ENCODE measurements at places on chromosomes 5 and 9. TPM values are rescaled to one million over a fixed set of nuclear protein-coding genes. Genes with fewer than 3 reads are reported as not detected.

DNA sequence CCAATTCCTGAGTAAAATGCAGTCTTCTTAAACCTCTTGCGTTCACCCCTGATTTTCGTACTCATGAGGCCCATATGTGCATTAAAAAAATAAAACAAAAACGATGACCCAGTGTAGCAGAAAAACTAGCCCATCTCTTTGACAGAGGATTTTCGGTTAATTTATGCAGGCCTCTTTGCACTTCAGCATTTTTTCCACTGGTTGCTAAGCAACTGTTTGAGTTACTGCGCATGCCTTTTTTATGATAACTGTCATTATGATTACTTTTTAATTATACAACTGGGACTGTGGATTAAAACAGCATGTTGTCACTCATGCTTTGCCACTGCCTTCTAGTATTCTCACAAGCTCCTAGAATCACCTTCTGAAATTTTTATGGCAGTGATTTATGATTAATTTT lies 165.0 kb downstream of the SMARCA2 start:
- no peak for DNase-seq

SLC12A7 gene
- total RNA-seq = 31.5 TPM

LHX6 gene
- total RNA-seq = not detected

GRCh38 chr5:180138976-180139730 lies 67.6 kb upstream of the RNF130 start:
- no peak for DNase-seq

DPM2 gene
- total RNA-seq = 54.2 TPM

DNA sequence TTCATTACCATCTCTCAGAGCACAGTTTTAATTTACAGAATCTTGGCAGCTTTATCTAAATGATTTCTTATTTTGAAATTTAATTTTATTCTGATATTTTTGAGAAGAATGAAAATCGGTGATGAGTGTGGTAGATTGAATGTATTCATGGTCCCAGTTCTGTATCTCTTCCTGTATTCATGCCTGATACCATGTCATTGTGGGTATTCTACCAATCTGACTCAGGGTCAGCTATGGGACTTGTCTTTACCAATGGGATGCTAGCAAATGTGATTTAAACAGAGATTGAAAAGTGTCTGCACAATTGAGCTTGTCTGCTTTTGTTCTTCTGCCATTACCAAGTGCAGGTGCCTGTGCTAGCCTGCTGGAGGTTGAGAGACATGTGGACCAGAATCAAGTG lies 17.8 kb upstream of the ZNF618 start:
- no peak for DNase-seq

DNA sequence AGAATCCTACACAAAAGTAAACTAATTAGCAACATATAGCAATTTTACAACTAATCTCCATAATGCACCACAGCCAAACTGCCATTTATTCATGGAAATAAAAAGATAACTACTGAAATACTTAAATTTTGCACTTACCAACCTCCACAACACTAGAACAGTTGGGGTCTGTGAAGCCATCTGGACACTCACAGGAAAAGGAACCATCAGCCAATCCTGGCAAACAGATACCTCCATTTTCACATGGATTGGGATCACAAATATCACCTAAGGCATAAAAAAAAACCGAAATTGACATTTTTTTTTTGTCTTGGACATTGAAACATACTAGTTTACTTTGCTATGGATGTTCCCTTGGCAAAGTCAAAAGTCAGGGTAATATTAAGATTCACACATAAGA lies 130.7 kb downstream of the EDIL3 start:
- DNase-seq = no peak

- no peak for DNase-seq
These were observed 177.4 kb downstream of the SAXO1 start for GRCh38 chr9:18855656-18856055.

DNA sequence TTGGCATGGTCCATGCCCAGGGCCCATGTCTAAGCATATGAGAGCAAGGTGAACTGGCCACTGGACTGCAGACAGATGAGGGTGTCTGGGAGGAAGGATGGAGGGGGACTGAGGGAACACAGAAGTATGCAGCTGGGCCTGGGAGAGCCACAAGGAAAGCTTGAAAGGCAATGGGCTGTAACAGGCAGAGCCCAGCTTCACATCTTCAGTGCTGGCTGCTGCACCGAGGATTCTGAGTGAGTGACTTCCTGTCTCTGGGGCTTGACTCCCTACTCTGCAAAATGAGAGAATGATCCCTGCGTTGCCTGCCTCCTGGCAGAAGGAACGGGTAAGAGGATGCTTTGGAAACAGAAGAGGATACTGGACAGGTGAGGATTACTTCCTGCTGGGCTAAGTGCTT lies 29.0 kb downstream of the COL15A1 start:
- no peak for DNase-seq

DNA sequence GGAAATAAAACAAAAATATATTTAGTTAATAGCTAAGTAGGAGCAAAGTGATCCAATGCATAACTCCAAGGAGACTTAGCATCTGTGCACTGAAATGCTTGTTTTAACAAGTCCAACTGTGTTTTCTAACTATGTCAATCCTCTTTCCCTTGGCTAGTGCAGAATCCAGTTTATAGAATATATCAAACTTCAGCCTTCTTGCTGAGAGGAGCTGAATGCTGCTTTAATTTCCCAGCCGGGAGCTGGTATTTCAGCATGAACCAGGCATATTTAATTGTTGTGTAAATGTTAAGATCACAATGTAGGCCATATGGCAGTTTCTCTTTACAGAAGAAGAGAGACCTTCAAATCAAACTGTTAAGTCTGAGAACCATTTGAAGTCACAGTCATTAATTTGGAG lies 411.7 kb downstream of the HCN1 start:
- DNase-seq = no peak

GRCh38 chr5:130166839-130167490 lies 262.7 kb downstream of the CHSY3 start:
- no peak for DNase-seq

DNA sequence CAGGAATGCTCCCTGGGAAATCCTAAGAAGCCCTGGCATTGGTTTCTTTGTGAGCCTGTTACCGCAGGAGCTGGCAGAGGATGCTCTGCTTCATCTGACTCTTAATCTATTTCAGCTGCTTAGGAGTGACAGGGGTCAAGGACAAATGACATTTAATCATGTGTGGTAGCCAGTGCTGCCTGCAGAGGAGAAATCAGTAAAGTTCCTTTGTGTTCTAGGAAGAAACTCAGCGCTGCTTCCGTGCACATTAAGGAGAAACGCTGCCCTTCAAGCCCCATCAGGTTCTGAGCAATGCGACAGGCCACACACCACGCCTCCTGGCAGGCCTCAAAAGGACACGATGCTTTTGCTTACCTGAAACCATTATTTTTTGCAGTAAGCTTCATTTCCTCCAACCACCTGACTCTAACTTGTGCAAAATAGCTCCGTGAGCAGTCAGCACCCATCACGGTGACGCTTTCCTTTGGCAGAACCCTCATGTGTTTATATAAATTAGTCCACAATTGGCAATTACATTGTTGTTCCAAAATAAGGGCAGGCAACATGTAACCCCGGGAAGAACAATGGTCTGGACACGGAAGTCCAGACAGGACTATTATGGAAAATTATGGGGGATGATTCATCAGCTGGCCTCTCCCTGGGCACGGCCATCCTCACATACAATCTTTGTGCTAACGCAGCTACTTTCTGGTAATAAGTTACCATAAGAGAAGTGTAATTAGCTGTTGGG lies 387.9 kb upstream of the DAP start:
- DNase-seq = no peak

GRCh38 chr5:160488394-160489325 lies 67.0 kb downstream of the PTTG1 start:
- DNase-seq = no peak

DNA sequence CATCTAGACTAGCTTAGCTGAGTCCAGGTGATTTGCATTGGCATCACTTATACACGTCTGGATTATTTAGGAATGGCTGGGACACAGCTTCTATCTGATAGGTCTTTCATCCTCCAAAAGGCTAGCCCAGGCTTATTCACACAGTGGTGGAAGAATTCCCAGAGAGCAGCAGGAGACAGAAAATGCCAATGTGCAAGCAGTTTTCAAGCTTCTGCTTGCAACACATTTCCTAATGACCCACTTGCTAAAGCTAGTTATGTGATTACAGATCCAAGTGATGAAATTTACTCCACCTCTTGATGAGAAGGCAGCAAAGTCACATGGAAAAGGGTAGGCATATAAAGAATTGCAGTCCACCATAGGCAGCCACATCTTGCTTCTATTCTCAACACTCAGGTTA lies 44.2 kb upstream of the MAST4 start:
- DNase-seq = no peak

DNA sequence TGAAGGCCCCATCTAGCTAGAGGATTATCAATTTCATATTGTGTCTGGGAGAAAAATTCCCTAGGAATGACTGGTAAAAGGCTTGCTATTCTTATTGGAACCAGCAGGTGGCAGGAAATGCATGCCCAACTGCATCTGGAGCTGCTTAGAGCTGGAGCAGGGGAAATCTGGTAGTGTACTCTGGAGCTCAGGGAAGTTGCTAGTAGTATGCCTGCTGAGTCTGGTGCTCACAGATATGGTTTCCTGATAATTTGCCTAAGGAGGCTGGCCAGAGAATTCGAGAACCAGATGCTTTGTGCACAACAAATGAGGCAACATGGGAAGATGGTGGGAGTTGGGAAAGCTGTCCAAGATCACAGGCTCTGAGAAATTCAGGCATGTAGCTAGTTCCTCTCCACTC lies 53.7 kb downstream of the G3BP1 start:
- no peak for DNase-seq

DNA sequence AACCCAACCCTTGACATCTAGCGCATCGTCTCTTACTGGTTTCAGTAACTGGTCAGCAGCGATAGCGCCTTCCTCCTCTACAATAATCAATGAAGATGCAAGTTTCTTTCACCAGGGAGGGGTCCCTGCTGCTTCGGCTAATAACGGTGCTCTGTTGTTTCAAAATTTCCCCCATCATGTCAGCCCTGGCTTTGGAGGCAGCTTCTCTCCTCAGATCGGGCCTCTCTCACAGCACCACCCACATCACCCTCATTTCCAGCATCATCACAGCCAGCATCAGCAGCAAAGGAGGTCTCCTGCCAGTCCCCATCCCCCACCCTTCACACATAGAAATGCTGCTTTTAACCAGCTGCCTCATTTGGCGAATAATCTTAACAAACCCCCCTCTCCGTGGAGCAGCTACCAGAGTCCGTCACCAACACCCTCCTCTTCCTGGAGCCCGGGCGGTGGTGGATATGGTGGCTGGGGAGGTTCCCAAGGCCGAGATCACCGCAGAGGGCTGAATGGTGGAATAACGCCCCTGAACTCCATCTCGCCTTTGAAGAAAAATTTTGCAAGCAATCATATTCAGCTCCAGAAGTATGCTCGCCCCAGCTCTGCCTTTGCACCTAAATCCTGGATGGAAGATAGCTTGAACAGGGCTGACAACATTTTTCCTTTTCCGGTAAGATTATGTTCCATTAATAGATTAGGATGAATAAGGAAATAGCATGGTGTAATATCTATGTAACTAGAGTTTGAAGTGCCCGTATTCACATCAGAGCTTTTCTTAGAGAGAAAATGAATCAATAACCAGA lies 2.2 kb downstream of the CPEB4 start:
- DNase-seq = no peak

GRCh38 chr5:96984506-96985192 lies 48.8 kb downstream of the LNPEP start:
- DNase-seq = no peak

- DNase-seq = no peak
These were observed 325.6 kb upstream of the TLE4 start for GRCh38 chr9:79246170-79246569.

ANKRD20A1 gene
- not detected for total RNA-seq

FOXD4 gene
- 0.22 TPM for total RNA-seq

- DNase-seq = no peak
These were observed 3.2 kb upstream of the SLIT3 start for GRCh38 chr5:169304175-169304574.
